ENCODE measurements at places on chromosomes 2 and 18.
A peak's percentile ranks its signal among the peaks of the same experiment; 100 is the strongest.

DNA sequence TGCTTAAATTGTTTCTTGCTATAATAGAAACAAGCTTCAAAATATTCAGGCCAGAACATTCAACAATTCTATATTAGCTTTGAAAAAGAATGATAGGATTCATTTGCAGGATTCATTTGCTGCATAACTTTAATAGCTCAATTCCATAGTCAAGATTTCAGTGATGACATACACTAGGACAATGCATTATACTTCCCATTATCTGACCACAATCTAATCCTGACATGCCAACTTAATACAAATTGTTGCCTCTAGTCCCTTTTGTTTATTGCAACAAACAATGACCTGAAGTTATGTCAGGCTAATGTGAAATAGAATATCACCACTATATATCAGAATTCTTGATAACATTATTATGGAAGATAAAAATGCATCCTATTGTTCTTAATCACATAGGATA is 169.4 kb downstream of the DNAH7 start:
- DNase-seq, result no peak

- no peak for DNase-seq
Measured at GRCh38 chr18:48173557-48173956, 235.6 kb downstream of the ZBTB7C start.

DNA sequence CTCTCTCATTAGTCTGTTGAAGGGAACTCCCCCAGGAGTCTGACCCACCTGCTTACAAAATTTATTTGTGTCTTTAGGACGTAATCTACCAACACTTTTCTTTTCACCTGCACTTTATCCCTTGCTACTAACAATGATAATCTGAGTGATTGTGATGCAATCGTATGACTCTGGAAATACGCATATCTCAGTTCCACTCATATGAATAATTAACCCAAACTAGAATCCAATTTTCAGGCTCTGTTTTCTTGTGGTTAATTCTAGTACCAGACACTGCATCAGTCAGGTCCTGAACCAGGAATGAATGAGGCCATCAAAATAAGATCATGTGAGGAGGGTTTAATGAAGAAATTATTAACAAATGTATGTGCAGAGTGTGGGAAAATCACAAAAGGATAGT is 158.4 kb upstream of the SRD5A2 start:
- DNase-seq, result no peak

DNA sequence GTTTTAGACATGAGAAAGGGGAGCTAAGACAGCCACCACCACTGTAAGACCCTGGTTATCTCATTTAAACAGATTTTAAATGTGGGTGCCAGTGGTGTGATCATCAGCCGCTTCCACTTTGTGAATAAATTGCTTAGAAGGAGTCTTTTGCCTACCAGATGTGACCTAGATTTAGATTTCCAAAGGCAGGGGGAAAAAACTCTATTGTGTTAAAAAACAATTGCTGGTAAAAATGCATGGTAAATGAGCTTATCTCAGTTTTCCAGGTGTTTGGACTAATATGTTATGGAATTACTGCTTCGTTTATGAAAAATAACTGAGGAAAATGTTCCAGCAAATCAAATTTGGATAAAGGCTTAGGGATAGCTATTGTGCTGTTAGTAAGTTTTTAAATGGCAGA is 466.3 kb upstream of the RAB12 start:
- DNase-seq, result no peak

- no peak for DNase-seq
Measured at GRCh38 chr2:142897807-142898206, 20.3 kb downstream of the KYNU start.

DNA sequence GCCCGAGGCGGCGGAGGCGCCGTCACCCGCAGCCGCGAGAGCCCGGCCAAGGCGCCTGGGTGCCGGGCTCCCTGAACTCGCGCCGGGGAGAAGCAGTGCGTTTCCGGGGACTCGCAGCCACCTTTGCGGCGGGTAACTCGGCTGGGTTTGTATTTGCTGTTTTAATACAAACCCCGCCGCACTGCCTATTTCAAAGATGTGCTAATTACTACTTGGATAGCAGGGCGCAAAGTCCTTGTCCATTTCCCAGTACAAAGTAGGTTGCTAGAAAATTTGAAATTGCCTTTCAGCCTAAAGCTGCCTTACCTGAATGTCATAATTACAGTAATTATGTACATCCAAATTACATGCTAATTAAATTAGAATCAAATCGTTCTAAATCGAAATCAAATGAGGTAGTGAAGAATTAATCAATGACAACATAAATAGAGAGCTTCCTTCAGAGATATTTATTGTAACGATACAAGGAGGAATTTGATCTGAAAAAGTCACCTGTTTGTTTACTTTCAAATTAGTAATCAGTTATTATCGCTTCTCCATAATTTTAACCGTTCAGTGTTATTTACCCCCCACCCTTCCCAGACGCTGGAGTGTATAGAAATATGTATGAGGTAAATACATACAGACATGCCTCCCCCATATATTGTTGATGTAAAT is 8.1 kb downstream of the SP9 start:
- DNase-seq, result no peak

DNA sequence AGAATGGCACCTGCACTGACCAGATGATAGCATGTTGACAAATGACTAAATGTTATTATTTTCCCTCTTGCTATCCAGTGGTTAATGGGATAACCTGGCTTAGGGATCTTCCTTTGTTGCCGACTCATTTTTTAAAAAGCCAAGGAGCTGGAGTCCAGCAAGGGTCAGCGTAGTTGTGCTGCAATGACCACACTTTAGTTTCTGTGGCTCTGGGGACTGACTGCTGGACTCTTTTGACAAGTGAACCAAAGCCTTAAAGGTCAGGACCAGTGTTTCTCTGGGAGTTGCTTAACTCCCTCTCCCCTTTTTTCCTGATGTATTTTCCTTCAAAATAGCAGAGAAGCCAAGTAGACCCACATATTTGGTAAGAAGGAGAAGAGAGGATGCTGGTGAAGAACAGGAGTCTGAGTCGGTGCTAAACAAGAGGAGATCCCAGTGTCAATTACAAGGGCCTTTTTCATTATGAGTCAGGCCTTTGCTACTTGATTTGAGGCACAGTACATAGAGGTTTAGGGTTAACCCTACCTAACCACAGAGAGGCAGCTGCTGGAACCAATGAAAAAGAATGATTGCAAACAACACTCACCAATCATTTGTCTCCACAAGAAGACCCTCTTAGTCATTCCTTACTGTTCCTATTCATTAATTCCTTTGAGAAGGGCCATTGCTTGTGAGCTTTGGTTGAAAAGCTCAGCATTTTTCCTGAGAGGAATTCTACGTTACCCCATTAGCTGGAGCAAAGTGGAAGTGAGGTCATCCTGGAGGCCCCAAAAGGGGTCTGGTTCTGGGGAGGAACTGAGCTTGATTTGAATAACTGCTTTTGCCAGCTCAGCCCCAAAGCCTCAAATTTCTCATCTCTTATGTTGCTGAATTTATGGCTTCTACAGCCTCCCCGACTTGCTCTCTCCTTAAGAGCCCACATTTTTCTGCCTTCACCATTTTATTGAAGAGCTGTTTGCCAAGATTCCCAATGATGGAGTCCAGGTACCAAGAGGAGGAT is 137.6 kb upstream of the HNMT start:
- no peak for DNase-seq

GRCh38 chr2:37837628-37838328 is 87.3 kb upstream of the RMDN2 start:
- peak; percentile 80 for DNase-seq

DNA sequence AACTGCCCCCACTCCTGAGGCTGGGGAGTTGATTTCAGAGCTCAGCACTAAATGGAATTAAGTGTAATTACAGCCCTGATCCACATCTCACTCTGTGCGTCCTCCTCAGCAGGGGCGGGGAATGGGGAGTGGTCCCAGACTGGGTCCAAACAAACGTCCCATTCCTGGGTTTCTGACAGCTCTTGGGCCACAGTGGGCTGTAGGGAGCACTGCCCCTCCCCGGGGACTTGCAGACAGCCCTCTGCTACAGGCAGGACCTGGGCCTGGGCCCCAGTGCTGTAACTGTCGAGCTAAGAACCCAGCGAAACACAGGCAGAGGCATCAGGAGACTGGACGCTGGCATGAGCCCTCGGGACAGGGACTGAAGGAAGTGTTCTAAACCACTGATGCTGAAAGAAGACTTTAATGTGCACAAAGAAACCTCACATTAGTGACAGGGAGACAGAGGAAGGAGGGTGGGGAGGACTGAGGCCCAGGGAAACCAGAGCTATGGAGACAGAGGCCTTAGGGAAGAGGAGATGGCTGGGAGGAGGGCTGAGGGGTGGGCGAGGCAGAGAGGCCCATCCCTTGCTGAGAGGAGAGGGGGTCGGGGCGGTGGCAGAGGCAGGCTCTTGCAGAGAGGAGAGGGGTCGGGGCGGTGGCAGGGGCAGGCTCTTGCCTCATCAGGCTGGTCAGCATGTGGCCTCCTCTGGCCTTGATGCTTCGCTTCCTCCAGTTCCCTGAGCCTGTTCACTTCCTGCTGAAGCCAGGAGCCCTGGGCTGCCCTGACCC is 5.8 kb upstream of the SEMA4C start:
- DNase-seq, result no peak

DNA sequence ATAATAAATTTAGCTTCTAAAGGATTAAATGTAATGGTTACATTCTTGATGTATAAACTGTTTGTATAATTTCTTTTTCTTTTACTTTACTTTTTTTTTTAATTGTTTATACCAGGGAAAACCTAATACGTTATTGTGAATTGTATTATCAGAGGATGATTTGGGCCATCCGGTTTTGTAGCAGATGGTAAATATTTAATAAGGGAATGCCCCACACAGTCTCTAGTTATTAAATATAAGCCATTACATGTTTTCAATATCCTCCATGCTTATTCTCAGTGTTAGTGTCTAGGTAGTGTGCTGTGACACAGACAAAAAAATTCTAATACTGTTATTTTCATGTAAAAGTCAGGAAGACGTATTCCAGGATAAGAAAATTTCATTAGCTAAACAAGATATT is 553.9 kb downstream of the ZNF804A start:
- DNase-seq, result no peak

DNA sequence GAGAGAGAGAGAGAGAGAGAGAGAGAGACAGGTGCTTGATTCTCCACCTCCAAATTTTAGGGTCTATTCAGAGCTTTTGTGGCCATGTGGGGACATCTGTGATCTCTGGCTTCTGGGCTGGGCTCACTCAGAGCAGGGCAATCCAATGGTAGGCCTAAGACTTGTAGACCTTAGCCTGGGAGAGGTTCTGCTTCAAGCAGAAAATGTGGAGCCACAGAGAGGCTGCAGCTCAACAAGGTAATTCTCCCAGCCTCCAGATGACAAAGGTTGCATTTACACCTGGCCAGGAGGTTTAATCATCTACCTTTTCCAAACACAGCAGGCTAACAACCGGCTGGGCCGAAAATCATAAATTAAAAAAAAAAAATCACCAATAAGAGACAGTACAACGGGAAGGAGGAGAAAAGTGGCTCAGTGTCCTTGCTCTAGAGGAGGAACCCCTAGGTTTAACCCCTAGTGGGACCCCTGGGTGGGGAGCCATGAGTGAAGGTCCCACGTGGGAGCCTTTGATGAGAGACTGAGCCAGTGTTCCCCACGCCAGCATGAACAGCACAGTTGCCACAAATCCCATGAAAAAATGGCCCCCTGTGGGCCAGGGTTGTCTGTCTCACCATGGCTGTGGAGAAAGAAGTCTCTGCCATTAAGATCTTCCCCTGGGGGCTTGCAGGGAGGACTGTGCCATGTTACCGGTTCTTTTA is 124.0 kb upstream of the GATA6 start:
- peak; percentile 71 for DNase-seq

- peak; percentile 66 for DNase-seq
Measured at GRCh38 chr2:64730551-64731262, 77.0 kb upstream of the SERTAD2 start.

DNA sequence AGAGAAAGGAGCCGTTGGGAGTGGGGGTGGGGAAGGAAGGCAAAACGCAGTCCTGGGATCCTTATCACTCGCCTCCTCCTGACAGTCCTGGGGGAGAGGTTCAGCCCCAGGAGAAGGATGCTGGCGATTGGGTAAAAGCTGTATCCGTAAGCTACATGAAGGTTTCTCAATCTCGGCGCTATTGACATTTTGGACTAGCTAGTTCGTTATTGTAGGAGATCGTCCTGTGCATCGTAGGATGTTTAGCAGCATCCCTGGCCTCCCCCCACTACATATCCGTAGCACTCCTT is 511 bp upstream of the TP53I3 start:
- DNase-seq, result no peak

GRCh38 chr2:39265315-39265714 is 21.5 kb upstream of the CDKL4 start:
- DNase-seq, result no peak

GRCh38 chr2:191933307-191934105 is 86.6 kb upstream of the CAVIN2 start:
- DNase-seq, result peak; percentile 51

GRCh38 chr2:37230581-37230980 is 815 bp downstream of the CEBPZ start:
- no peak for DNase-seq

GRCh38 chr2:20882466-20883170 is 59.7 kb upstream of the LDAH start:
- DNase-seq, result no peak

DNA sequence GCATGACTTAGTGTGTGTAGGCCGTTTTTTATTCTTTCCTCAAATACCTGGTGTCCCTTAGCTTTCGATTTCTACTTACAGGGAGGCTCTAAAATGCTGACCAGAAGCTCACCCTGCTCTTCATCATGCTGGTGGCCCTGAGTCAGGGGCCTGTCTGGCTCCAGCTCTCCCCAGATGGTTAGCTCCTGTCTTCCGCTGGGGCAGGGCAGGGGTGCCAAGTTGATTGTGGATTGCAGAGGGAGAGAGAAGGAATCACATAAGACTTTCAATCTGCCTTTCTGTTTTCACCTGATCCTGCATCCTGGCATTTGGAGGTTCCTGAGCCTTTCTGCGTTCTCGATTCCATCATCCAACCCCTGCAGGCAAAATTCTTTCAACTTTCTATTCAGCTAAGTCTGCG is 4.2 kb downstream of the CIB4 start:
- no peak for DNase-seq

DNA sequence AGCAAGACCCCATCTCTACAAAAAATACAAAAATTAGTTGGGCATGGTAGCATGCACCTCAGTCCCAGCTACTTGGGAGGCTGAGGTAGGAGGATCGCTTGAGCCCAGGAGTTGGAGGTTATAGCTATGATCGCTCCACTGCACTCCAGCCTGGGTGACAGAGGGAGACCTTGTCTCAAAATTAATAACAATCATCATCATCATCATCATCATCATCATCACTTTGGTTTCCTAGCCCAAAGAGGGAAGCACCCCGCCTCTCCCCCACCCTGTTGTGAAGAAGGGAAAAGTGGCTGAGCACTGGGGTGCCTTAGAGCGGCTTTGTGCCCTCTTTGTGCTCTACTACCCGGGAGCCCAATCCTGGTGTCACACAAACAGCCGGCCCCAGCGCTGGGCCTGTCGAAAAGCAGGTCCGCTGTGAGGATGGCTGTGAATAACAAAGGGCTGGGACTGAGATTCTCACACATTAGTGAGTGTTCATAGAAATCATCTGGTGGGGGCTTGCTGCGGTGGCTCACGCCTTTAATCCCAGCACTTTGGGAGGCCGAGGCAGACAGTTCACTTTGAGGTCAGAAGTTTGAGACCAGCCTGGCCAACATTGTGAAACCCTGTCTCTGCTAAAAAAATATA is 42.6 kb upstream of the ASXL2 start:
- no peak for DNase-seq

GRCh38 chr2:19883486-19883885 is 18.3 kb downstream of the TTC32 start:
- no peak for DNase-seq

Data from left colon (tissue), 2 donors.